ENCODE measurements at places on chromosomes 13 and 19. TPM values are rescaled to one million over a fixed set of nuclear protein-coding genes. Genes with fewer than 3 reads are reported as not detected.

The TMEM221 gene
- total RNA-seq: 1.0 TPM

DNA sequence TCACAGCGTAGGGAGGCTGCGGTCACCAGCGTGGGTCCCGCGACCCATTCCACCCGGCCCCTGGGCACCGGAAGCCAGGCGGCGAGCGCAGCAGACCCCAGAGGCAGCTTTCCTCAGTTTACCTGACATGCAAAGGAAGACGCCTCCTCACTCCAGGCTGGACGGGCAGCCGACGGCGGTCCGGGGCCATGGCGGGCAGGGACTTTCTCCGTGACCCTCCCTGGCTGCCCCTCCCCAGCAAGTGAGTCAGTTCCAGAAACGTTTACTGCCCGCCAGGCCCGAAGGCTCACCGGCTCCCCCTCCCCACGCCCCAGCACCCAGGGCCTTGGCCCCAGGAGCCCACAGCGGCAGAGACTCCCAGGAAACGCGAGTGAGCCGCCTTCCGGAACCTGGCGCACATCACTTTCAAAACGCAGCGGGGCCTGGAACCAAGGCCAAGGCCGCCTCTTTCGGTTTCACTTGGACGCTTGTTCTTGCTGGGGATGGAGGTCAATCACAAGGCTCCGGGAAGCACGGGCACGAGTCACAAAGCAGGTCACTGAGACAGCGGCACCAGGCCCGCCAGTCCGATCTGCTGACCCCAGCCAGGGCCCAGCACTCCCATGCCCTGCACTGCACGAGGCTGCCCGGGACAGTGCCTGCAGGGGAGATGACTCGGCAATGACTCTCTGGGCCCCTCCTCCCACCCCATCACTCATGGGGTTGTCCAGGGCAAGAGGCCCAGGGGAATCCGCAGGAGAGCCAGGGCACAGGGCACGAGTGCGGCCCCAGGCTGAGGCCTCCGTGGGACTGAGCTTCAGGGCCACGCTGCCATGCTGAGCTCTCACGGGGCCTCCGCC is 5.3 kb downstream of the SBNO2 start:
- peak overlapping the region; percentile 13 for H3K27ac ChIP-seq
- H3K4me1 ChIP-seq: peaks cover 41% of the 10 kb centered on the region
- H3K27me3 ChIP-seq: no peaks in the 10 kb centered on the region
- DNase-seq: no peak
- H3K36me3 ChIP-seq: peaks cover 11% of the 10 kb centered on the region

DNA sequence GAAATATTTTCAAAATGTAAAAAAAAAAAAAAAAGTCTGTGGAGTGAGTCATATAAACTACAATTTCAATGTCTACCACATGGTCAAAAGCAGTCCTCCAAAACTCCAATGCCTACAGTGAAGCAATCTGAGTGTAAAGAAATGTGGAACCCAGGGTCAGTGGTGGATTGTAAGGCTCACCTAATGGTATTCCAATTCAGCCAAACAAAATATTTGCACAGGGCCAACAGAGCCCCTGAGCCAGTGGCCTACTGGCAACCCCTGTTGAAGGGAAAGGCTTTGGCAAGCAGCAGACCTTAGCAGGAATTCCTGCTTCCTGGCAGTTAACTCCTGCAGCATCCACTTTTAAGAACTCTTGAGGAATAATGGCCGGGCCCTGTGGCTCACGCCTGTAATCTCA is 3.4 kb downstream of the DNMT1 start:
- peaks cover 21% of the 10 kb centered on the region for H3K4me1 ChIP-seq
- peak; percentile 63 for DNase-seq
- no peak overlapping the region for H3K4me3 ChIP-seq
- peaks cover 21% of the 10 kb centered on the region for H3K36me3 ChIP-seq
- H3K27ac ChIP-seq: peak overlapping the region; percentile 13
- H3K27me3 ChIP-seq: no peaks in the 10 kb centered on the region

The IGSF23 gene
- total RNA-seq: not detected

The SYNE4 gene
- 0.18 TPM for total RNA-seq

DNA sequence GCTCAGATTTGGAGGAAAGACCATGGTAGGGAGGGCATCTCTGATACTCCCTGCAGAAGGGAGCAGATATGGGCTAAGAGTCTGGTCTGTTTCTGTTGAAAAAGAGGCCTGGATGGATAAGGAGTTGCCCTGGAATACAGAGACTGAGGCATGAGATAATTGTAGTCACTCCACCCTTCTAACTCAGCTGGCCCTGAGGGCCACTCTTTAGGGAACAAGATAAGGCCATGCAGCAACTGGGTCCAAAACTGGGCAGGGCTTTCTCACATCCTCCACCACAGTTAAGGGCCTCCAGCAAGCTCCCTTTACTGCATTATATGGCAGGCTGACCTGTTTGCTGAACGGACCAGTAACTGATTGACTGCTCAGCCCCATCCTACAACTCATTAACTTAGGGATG is 1.3 kb downstream of the ZNF749 start:
- DNase-seq: no peak
- peaks cover 10% of the 10 kb centered on the region for H3K4me1 ChIP-seq
- no peak overlapping the region for H3K27ac ChIP-seq
- no peaks in the 10 kb centered on the region for H3K27me3 ChIP-seq
- no peak overlapping the region for H3K4me3 ChIP-seq

DNA sequence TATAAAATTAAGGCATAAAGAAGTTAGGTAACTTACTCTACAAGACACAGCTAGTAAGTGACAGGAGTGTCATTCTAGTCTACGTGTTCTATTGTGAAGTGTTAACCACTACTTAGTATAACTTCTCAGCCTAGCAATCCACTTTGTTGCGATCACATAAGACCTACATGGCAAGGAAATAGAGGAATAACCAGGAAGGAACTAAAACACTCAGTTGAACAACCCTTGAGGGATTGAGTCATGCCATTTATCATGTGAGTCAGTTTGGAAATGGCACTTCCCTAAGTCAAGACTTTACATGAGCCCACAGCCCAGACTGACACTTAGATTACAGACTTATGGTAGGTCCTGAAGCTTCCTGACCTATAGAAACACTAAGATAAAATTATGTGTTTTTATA is 279.5 kb upstream of the PCDH20 start:
- no peak overlapping the region for H3K4me3 ChIP-seq
- H3K36me3 ChIP-seq: no peaks in the 10 kb centered on the region
- H3K27me3 ChIP-seq: no peaks in the 10 kb centered on the region
- H3K4me1 ChIP-seq: no peaks in the 10 kb centered on the region
- no peak for DNase-seq

The ERCC1 gene
- total RNA-seq: 98.8 TPM

DNA sequence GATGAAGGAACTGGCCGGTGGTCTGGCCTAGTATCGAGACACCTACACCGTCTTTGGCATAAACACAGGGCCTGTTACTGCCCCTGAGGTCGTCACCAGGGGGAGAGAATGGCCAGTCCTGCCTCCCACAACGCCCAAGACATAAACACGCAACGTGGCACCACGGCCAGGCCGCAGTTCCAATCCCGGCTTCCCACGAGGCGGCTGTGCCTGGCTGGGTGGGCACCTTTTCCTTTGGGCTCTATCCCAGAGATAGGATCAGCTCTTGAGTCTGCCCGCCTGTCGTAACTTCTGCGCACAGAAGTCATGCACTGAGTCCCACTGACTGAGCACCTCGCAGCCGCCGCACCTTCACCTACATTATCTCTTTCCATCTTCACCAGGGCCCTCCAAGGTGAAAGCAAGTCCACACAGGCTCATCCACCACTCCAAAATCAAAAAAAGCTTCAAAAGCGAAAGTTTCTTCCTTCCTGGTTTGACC is 1.1 kb downstream of the MIER2 start:
- peak overlapping the region; percentile 56 for H3K4me3 ChIP-seq
- peak overlapping the region; percentile 18 for H3K27ac ChIP-seq
- H3K4me1 ChIP-seq: peaks cover 38% of the 10 kb centered on the region
- peaks cover 5% of the 10 kb centered on the region for H3K27me3 ChIP-seq
- H3K36me3 ChIP-seq: peaks cover 22% of the 10 kb centered on the region

GRCh38 chr13:64510747-64511146 is 2719.4 kb downstream of the PCDH9 start:
- H3K27ac ChIP-seq: no peak overlapping the region
- no peaks in the 10 kb centered on the region for H3K4me1 ChIP-seq
- no peak overlapping the region for H3K4me3 ChIP-seq
- peak; percentile 80 for DNase-seq
- no peaks in the 10 kb centered on the region for H3K27me3 ChIP-seq

DNA sequence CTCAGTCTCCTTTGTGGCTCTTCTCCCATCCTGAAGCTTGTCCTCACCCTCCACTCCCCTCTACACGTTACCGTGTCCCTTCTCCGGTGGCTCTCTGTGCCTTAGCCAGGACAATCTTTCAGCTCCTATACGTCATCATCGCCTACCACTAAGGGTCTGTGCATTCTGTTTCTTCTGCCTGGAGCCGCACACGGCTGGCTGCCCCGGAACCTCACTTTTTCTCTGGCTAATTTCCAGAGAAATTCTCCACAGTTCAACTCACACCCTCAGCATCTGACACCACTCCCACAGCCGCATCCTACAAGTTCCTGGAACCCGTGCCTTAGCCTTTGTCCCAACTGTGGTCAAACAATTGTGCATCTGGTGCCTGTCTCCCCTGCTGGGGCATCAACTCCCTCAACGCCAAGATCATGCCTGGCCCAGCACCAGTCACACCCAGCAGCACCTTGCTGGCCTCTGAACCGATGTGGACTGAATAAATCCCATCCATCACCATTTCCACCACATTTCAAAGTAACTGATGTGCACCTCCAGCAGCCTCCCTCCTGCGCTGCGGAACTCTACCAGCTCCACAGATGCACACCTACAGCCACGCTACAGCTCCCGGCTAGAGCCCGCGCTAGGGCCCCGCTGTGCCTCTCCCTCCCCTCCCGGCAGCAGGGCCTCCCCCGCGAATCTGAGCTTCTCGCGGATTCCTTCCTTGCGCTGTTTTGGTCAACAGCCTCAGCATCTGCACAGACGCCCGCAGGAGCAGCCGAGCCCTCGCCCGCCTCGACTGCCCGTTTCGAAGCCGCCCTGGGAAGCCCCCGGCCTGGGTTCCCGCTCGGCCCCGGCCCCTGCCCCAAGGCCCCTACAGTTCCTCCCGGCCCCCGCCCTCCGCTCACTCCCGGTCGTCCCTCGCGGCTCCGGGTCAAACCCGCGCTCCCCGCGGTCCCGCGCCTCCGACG is 689 bp downstream of the DCUN1D2 start:
- H3K27ac ChIP-seq: peak overlapping the region; percentile 59
- peaks cover 32% of the 10 kb centered on the region for H3K4me1 ChIP-seq
- H3K27me3 ChIP-seq: no peaks in the 10 kb centered on the region
- H3K4me3 ChIP-seq: peak overlapping the region; percentile 73
- DNase-seq: peak; percentile 48
- H3K36me3 ChIP-seq: peaks cover 5% of the 10 kb centered on the region

The AP1M2 gene
- 0.27 TPM for total RNA-seq

The CRX gene
- total RNA-seq: not detected

DNA sequence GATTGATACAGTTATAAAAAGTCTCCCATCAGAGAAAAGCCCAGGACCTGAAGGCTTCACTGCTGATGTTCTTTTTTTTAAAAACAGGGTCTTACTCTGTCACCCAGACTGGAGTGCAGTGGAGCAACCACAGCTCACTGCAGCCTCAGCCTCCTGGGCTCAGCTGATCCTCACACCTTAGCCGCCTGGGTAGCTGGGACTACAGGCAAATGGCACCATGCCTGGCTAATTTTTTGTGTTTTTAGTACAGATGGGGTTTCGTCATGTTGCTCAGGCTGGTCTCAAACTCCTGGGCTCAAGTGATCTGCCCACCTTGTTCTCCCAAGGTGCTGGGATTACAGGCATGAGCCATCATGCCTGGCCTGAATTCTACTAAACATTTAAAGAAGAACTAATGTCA is 33.1 kb downstream of the TEX29 start:
- no peak overlapping the region for H3K4me3 ChIP-seq
- H3K27ac ChIP-seq: no peak overlapping the region
- H3K27me3 ChIP-seq: peaks cover 2% of the 10 kb centered on the region
- H3K4me1 ChIP-seq: no peaks in the 10 kb centered on the region

The SIAH3 gene
- total RNA-seq: 0.27 TPM

GRCh38 chr13:106918557-106918860 is 350.6 kb upstream of the ARGLU1 start:
- H3K4me1 ChIP-seq: peaks cover 6% of the 10 kb centered on the region
- H3K36me3 ChIP-seq: no peaks in the 10 kb centered on the region
- DNase-seq: no peak
- H3K27me3 ChIP-seq: peaks cover 2% of the 10 kb centered on the region
- H3K4me3 ChIP-seq: no peak overlapping the region

- H3K4me1 ChIP-seq: peaks cover 2% of the 10 kb centered on the region
- no peak overlapping the region for H3K27ac ChIP-seq
- DNase-seq: no peak
- H3K36me3 ChIP-seq: no peaks in the 10 kb centered on the region
- H3K27me3 ChIP-seq: peaks cover 99% of the 10 kb centered on the region
These were observed 6.7 kb downstream of the ONECUT3 start for GRCh38 chr19:1760020-1760419.

- H3K27ac ChIP-seq: no peak overlapping the region
- no peaks in the 10 kb centered on the region for H3K27me3 ChIP-seq
- peaks cover 2% of the 10 kb centered on the region for H3K36me3 ChIP-seq
- no peak overlapping the region for H3K4me3 ChIP-seq
These were observed 14.8 kb downstream of the EPSTI1 start for GRCh38 chr13:42977219-42977659.

DNA sequence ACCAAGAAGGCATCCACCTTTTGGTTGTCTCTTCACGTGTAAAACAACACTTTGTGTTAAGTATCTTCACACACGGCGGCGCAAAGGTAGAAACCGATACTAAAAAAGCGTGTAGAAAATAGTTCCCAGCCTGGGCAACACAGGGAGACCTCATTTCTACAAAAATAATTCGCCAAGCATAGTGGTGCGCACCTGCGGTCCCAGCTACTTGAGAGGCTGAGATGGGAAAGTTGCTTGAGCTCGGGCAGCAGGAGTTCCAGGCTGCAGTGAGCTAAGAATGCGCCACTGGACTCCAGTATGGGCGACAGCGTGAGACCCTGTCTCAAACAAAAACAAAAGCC is 573 bp upstream of the ERCC5 start:
- H3K27ac ChIP-seq: peak overlapping the region; percentile 100
- no peaks in the 10 kb centered on the region for H3K27me3 ChIP-seq
